Dorsolateral prefrontal cortex (tissue), 122 donors: ENCODE measurements at places on chromosomes 5 and 9. TPM values are rescaled to one million over a fixed set of nuclear protein-coding genes. Genes with fewer than 3 reads are reported as not detected.

HTR1A gene
- total RNA-seq: 16.4 TPM

PTGDS gene
- total RNA-seq: 2,776 TPM

BASP1 gene
- total RNA-seq: 390 TPM

NUTM2G gene
- total RNA-seq: 0.18 TPM

TOR4A gene
- 1.0 TPM for total RNA-seq

IFNA13 gene
- 0.81 TPM for total RNA-seq

IFNB1 gene
- total RNA-seq: not detected

OCLN gene
- total RNA-seq: 5.0 TPM

FGF18 gene
- total RNA-seq: 0.54 TPM

APC gene
- total RNA-seq: 199 TPM

TMEM267 gene
- total RNA-seq: 12.4 TPM

MYMK gene
- not detected for total RNA-seq

FYB1 gene
- 23.0 TPM for total RNA-seq

SLC25A46 gene
- 59.1 TPM for total RNA-seq

TNFSF15 gene
- 0.39 TPM for total RNA-seq

ARID3C gene
- 1.1 TPM for total RNA-seq

NMUR2 gene
- 0.58 TPM for total RNA-seq

RNF183 gene
- not detected for total RNA-seq

IL9 gene
- total RNA-seq: not detected

PTGS1 gene
- total RNA-seq: 5.9 TPM

S1PR3 gene
- total RNA-seq: 9.0 TPM

PCDHGA5 gene
- total RNA-seq: 6.3 TPM

NR4A3 gene
- total RNA-seq: 4.7 TPM

CENPH gene
- 2.8 TPM for total RNA-seq

PCDHGA8 gene
- total RNA-seq: 6.6 TPM

CCL27 gene
- total RNA-seq: 1.1 TPM

GPRIN1 gene
- 53.4 TPM for total RNA-seq

CCNI2 gene
- 0.88 TPM for total RNA-seq

BTNL3 gene
- total RNA-seq: not detected

CCDC183 gene
- total RNA-seq: 1.1 TPM

ECM2 gene
- 2.1 TPM for total RNA-seq

ROPN1L gene
- 4.6 TPM for total RNA-seq

NSMF gene
- total RNA-seq: 241 TPM

ACTL7B gene
- not detected for total RNA-seq

EGFLAM gene
- 1.4 TPM for total RNA-seq

CDC26 gene
- 23.1 TPM for total RNA-seq

FOXD4L4 gene
- 5.3 TPM for total RNA-seq

CENPP gene
- total RNA-seq: 4.2 TPM

GFI1B gene
- not detected for total RNA-seq
